ENCODE measurements at places on chromosomes 6 and 20. TPM values are rescaled to one million over a fixed set of nuclear protein-coding genes. Genes with fewer than 3 reads are reported as not detected.

LPIN3 gene
- total RNA-seq = 24.1 TPM

KIAA0408 gene
- not detected for total RNA-seq

- H3K4me3 ChIP-seq = no peak overlapping the region
- no peak for DNase-seq
- H3K36me3 ChIP-seq = peaks cover 56% of the 10 kb centered on the region
- H3K4me1 ChIP-seq = peaks cover 8% of the 10 kb centered on the region
Observed at GRCh38 chr20:25421102-25421501, 13.6 kb downstream of the GINS1 start.

DNA sequence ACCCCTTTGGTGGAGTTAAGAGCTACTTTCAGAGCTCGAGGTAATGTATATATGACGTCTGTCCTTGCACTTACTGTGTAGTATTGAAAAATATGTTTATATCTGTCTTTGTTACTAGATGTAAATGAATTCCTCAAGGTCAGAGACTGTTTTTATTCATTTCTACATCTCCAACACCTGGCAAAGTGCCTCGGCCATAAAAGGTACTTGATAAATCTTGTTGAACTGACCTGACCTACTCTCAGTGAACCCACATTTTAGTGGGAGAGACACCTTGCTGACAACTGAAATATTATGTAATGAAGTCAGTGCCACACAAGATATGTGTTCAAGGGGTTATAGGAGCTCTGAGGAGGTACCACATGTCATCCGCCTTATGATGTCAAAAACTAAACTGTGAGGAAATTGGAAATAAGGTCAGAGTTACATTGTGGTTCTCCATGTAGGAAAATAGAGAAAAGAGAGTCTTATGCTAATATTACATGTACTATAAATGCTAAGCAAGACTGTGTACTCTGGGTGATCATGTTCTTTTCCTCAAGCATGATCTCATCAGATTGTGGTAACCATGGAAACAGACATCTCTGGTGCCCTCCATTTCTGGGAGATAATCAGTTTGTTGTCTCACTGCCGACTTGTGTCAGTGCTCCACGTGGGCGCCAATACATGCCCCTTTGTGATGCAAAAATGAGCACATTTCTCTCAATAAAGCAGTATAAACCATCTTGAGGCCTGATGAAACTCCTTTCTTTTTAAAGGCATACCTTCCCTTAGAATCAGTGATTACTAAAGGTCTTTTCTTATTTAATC lies 5.7 kb upstream of the TMEM30A start:
- DNase-seq = no peak
- no peak overlapping the region for H3K27ac ChIP-seq
- H3K36me3 ChIP-seq = no peaks in the 10 kb centered on the region
- 0 out of 2 replicates have a peak, but pooled peaks cover 3% of the 10 kb centered on the region for H3K4me1 ChIP-seq
- no peak overlapping the region for H3K4me3 ChIP-seq

- H3K4me3 ChIP-seq = no peak overlapping the region
- peak overlapping the region; percentile 60 for H3K27ac ChIP-seq
- H3K36me3 ChIP-seq = no peaks in the 10 kb centered on the region
- no peaks in the 10 kb centered on the region for H3K27me3 ChIP-seq
- DNase-seq = peak; percentile 67
Observed at GRCh38 chr6:152096863-152097496, 289.5 kb downstream of the ESR1 start.

PTPRT gene
- not detected for total RNA-seq

DNA sequence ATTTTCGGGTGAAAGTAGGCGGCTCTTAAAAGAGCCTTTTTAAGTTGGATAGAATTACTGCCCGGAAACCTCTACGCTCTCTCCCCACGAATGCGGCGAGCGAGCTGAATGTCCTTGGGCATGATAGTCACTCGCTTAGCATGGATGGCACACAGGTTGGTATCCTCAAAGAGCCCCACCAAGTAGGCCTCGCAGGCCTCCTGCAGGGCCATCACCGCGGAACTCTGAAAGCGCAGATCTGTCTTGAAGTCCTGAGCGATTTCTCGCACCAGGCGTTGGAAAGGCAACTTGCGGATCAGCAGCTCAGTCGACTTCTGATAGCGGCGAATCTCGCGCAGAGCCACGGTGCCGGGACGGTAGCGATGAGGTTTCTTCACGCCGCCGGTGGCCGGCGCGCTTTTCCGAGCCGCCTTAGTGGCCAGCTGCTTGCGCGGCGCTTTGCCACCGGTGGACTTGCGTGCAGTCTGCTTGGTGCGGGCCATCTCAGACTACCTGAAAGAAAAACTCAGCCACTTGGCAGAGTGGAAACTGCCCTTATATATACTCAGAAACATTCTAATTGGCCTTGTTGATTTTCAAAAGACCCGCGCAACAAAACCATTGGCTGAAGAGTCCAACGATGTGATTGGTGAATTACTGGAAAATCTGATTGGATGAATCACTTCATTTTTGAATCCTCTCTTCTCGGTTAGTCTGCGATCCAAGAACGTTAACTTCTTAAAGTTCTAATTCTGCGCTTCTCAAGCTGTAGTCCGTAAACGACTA lies 93.9 kb upstream of the BTN3A2 start:
- no peaks in the 10 kb centered on the region for H3K36me3 ChIP-seq
- no peaks in the 10 kb centered on the region for H3K4me1 ChIP-seq
- no peak overlapping the region for H3K27ac ChIP-seq
- DNase-seq = no peak
- no peak overlapping the region for H3K4me3 ChIP-seq

PRL gene
- total RNA-seq = not detected

- H3K4me3 ChIP-seq = no peak overlapping the region
- H3K4me1 ChIP-seq = no peaks in the 10 kb centered on the region
- H3K27me3 ChIP-seq = no peaks in the 10 kb centered on the region
- no peak overlapping the region for H3K27ac ChIP-seq
- no peak for DNase-seq
- no peaks in the 10 kb centered on the region for H3K36me3 ChIP-seq
Observed at GRCh38 chr6:150659046-150659763, 59.5 kb downstream of the PLEKHG1 start.

NFATC2 gene
- 12.4 TPM for total RNA-seq

- DNase-seq = no peak
- no peaks in the 10 kb centered on the region for H3K36me3 ChIP-seq
Observed at GRCh38 chr20:16209357-16209756, 363.9 kb downstream of the KIF16B start.

GRCh38 chr6:144094731-144095133 lies 641 bp downstream of the SF3B5 start:
- peaks cover 19% of the 10 kb centered on the region for H3K4me1 ChIP-seq
- peak overlapping the region; percentile 93 for H3K4me3 ChIP-seq
- H3K27me3 ChIP-seq = no peaks in the 10 kb centered on the region
- H3K27ac ChIP-seq = peak overlapping the region; percentile 28
- DNase-seq = no peak

- H3K36me3 ChIP-seq = no peaks in the 10 kb centered on the region
- DNase-seq = no peak
- H3K4me3 ChIP-seq = no peak overlapping the region
- peaks cover 22% of the 10 kb centered on the region for H3K4me1 ChIP-seq
Observed at GRCh38 chr6:6729971-6730370, 141.5 kb downstream of the LY86 start.

DNA sequence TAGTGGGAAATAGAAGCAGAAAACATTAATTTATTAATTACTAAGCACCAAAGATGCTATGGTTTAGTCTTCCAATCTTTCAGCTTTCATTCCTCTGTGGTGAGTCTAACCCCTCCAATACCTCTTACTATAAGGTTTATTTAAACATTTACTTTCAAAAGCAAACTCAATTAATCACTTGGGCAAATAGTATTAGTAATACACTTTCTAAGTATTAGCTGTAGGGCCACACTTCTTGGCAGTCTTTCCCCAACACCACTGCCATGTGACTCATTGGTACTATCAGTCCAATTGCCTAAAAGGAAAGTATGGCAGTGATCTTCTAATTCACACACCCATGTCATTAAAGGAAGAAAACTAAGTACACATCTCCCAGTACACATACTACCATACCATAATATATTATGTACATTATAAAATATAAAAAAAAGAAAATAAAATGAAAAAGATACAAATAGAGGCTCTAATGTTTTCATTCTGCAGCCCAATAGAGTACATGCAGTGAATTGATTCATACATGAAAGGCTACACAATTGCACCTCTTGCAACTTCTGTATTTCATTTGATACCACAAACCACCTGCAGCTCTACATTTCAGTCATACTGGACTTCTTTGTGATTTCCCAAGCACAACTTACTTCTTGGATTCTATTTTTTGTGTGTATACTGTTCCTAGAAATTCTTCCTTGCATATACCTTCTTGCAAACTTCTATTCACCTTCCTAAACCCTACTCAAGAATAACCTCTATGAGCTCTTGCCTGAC lies 218.6 kb downstream of the PKHD1 start:
- no peak overlapping the region for H3K4me3 ChIP-seq
- H3K27ac ChIP-seq = peak overlapping the region; percentile 95
- no peaks in the 10 kb centered on the region for H3K36me3 ChIP-seq

NOL4L gene
- total RNA-seq = 5.4 TPM

- peak; percentile 88 for DNase-seq
- H3K36me3 ChIP-seq = no peaks in the 10 kb centered on the region
- H3K4me3 ChIP-seq = no peak overlapping the region
- peak overlapping the region; percentile 55 for H3K27ac ChIP-seq
- H3K4me1 ChIP-seq = peaks cover 14% of the 10 kb centered on the region
- no peaks in the 10 kb centered on the region for H3K27me3 ChIP-seq
Observed at GRCh38 chr6:143878272-143878760, 14.0 kb downstream of the ZC2HC1B start.

- no peak overlapping the region for H3K4me3 ChIP-seq
- peaks cover 15% of the 10 kb centered on the region for H3K4me1 ChIP-seq
- no peaks in the 10 kb centered on the region for H3K27me3 ChIP-seq
- peak overlapping the region; percentile 98 for H3K27ac ChIP-seq
- peak; percentile 89 for DNase-seq
Observed at GRCh38 chr6:134589512-134589911, 271.6 kb upstream of the SGK1 start.

DNA sequence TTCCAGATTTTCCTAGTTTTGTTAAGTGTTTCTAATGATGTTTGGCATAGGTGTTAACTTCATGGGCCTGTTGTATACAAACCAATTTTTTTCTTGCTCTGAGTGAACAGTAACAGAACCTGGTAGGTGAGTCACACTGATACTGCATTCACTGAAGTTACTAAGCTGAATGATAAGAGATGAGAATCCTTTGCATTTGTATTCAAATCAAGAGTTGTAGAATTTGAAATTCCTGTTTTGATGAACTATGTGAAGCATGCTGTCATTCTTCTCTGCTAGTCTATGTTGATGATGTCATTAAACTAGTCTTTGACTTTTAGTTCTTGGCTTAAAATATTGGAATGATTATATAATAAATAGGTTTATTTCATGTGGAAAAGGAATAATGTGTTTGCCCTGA lies 37.9 kb downstream of the PTPRA start:
- no peaks in the 10 kb centered on the region for H3K36me3 ChIP-seq
- H3K27me3 ChIP-seq = no peaks in the 10 kb centered on the region
- no peak overlapping the region for H3K27ac ChIP-seq
- no peaks in the 10 kb centered on the region for H3K4me1 ChIP-seq
- DNase-seq = no peak

All from PC-3 (cell line).